Uterus (tissue), 4 donors: ENCODE measurements at places on chromosomes 6 and 20.

- no peak for DNase-seq
Observed at GRCh38 chr20:35515949-35516645, 13.4 kb downstream of the C20orf173 start.

GRCh38 chr6:44312901-44313788 lies at the start of gene AARS2:
Gene AARS2 (minus strand): TSS chr6:44313347. CDS start chr6:44313323, 24 bp downstream.
- peak; percentile 86 for DNase-seq

- no peak for DNase-seq
Observed at GRCh38 chr6:110033749-110034666, 55.9 kb downstream of the GPR6 start.

GRCh38 chr6:43713643-43714310 lies 26.2 kb upstream of the MRPS18A start:
- DNase-seq: no peak

DNA sequence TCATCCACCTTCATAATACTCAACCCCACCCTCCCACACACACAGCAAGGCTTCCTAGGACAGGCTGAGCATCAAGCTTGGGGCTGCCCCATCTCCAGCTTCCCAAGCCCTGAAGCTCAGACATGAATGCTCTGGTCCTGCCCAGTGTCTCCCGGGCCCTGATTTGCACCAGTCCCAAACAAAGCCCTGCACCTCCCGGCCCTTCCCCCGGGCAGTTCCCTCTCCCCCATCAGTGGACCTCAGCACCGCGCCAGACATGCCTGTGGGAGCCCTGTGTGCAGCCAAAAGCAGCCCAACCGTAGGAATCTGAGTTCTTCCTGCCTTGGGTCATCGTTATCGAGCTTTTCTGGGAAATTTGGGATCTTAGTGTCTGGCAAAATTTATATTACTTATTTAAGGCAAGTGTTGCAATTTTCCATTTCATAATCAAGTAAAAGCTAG lies 63.5 kb downstream of the THBS2 start:
- DNase-seq: peak; percentile 84

- no peak for DNase-seq
Observed at GRCh38 chr6:37306624-37307222, 47.1 kb upstream of the RNF8 start.

GRCh38 chr20:25160467-25160866 lies 35.0 kb upstream of the ENTPD6 start:
- DNase-seq: no peak

GRCh38 chr6:84976526-84977362 lies 212.3 kb upstream of the TBX18 start:
- no peak for DNase-seq
